ENCODE measurements at places on chromosomes 7 and 10. TPM values are rescaled to one million over a fixed set of nuclear protein-coding genes. Genes with fewer than 3 reads are reported as not detected.
A peak's percentile ranks its signal among the peaks of the same experiment; 100 is the strongest.

DNA sequence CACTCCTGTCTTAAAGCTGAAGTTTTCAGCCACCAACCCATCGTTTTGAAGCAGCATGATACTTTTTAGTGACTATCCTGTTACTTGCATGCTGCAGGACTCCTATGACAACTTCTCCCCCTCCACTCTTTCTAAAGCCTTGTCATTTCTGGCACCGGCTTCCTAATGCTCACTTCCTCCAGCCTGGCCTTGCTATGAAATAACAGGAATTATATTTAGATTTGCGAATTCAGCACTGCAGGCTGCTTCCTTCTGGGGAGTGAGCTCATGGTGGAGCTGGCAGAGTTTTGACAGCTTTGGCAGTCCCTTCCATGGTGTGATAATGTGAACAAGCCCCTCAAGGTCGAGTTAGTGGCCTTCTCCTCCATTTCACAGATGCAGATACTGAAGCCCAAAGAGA is 13.4 kb downstream of the BLNK start:
- no peak for DNase-seq

GRCh38 chr7:73870041-73870492 is 9.1 kb downstream of the TMEM270 start:
- no peak for DNase-seq

DNA sequence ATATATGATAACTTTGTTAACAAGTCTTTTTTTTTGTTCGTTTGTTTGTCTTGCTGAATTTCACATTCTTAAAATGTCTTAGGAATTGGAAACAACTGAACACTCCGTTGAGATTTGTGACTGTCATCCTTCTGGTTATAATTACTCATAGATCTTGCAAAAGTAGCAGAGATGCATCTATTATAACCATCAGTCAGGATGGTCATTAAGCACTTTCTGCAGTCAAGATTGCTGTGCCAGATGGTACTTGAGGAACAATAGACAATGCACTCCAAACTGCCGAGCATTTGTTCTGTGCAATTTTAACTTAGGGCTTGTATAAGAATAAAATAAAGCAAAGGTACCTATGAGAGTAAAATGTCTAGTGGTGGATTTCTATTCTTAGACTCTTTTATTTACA is 710.1 kb upstream of the KCND2 start:
- DNase-seq = no peak

GRCh38 chr7:44637788-44638594 is 31.6 kb downstream of the OGDH start:
- DNase-seq = peak; percentile 91

GRCh38 chr10:99531696-99532593 is 797 bp upstream of the NKX2-3 start:
- DNase-seq = no peak

DNA sequence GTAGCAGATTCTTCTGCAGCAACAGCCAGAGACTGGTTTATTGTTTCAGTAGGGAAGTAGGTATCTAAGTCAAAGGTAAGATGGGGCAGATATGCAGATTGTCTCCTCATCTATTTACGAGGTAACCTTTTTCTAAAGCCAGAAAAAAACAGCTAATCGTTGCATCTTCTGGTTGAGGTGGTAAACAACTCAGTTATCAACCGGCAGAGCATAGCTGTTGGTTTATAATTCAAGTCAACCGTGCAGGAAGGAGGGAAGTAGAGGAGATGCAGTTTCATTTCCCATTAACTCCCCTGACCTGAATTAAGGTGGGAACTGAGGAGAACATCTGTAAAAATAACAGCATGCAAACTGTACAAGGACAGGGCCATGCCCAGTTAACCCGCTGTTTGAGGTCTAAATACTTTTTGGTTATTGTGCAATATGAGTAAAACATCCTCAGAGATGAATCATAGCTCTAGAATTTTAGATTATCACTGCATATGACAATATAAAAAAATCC is 156.5 kb upstream of the ITGB1 start:
- DNase-seq = peak; percentile 54

DNA sequence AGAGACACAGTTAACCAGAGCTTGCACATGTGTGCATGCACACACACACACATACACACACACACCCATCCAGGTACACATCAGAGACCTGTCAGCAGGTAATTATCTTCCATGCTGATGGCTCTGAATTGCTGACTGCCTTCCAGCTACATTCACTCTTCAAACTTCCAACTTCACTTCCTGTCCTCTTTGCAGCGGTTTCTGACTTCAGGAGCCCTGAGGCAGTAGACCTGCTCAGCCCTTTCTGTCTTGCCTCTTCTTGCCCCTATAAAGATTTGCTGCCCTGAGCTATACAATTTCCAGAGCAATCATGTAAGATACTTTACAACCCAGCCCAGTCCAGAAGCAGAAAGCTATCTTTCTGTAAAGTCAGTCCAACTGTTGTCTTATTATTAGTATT is 310.2 kb downstream of the FGFR2 start:
- DNase-seq = no peak

GRCh38 chr10:78774614-78774998 is 294.2 kb upstream of the ZMIZ1 start:
- DNase-seq = no peak

Gene RSPH10B
- 0.10 TPM for total RNA-seq

Gene CTBP2
- total RNA-seq = 45.4 TPM

Gene MYL10
- total RNA-seq = not detected

Gene FAM204A
- 44.4 TPM for total RNA-seq

Gene ATOH7
- not detected for total RNA-seq

Gene ZRANB1
- total RNA-seq = 10.8 TPM

All from RPMI7951 (cell line).